Motor neuron (in vitro differentiated cells): ENCODE measurements at places on chromosomes 2 and 18.

- peak; percentile 95 for ATAC-seq
Measured at GRCh38 chr2:48398285-48399002, 131.5 kb upstream of the STON1 start.

DNA sequence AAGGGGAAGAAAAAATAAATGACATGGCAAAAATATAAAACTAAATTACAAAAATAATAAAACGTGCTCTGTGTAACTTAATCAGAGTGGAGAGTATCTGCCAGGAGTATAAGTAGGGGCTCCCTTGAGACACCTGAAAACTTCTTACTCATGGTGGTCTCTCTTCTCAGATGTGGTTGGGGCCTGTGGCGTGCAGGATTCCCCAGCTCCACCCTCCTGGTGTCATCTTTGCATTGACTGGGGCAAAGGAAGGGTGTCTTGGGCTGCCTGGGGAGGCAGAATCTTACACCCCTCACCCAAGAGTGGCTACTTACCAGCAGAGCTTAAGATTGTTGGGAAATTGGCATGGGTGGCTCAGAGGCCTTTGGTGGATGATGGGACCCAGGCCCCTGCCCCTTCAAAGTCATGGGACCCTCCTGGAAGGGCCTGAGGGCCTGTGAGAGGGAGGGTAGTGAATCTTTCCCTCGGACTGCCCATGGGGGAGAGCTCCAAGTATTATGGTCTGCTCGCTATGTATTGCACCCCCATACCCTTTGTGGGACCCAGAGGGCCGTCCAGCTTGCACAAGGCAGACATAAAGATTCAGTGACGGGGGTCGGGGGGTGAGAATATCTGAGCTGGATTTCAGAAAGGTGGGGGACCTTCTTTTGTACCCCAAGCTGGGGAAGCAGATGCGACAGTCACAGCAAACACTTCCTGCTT lies 6.9 kb upstream of the TRAF3IP1 start:
- no peak for ATAC-seq

DNA sequence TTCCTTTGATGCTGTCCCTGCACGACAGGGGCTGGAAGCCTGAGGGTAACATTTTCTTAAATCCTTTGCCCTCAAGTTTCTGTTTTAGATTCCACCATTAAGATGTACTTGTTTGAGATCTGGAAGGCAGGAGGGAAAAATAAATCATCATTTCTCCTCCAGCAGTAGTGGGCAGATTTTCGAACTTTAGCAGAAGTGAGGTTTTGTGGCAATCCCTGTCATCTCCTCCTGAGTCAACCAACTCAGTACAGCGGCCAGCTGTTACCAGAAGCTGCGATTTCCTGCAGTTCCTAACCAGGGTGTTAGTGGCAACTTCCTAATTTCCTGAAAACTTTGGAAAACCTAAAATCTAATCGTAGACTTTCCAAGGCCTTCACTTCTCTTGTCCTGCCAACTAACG lies 517.2 kb upstream of the ACVR2A start:
- ATAC-seq: no peak

GRCh38 chr2:18123577-18123976 lies 245.1 kb downstream of the KCNS3 start:
- ATAC-seq: no peak

DNA sequence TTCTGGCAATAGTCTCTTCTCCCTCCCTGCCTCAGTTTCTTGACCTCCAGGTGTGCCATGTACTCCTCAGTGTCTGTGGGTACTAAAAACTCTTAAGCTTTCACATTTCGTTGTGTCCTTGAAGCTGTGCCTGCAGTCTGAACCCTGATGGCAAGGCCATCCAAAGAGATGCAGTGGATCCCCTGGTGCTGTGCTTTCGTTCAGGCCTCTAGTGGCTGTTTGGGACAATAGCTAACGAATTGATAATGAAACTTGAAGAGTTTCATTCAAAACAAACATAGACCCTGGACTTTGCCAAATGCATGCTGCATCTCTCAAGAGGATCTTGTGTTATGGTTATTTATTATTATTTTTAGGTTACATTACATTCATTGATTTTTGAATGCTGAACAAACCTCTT lies 523.1 kb upstream of the FSIP2 start:
- no peak for ATAC-seq

GRCh38 chr2:45763255-45763654 lies 111.8 kb downstream of the PRKCE start:
- ATAC-seq: no peak

DNA sequence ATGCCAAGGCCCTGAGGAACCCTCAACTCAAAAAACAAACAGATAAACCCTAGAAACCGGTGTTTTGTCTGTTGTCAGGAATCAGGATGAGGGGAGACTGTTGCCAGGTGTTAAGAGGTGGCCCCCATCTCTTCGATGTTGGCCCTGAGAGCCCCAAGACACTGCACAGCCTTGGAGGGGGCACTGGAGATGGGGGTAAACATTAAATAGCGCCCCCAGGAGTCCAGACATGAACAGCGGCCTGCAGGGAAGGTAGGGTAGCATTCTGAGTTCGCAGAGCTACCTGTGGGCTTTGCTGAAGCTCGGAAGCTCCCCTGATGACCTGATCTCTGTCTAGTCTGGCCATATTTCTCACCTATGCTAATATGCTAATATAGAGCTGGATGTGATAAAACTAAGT lies 97.6 kb upstream of the SMAD2 start:
- ATAC-seq: no peak

GRCh38 chr2:198311020-198311419 lies 506.6 kb downstream of the PLCL1 start:
- no peak for ATAC-seq

DNA sequence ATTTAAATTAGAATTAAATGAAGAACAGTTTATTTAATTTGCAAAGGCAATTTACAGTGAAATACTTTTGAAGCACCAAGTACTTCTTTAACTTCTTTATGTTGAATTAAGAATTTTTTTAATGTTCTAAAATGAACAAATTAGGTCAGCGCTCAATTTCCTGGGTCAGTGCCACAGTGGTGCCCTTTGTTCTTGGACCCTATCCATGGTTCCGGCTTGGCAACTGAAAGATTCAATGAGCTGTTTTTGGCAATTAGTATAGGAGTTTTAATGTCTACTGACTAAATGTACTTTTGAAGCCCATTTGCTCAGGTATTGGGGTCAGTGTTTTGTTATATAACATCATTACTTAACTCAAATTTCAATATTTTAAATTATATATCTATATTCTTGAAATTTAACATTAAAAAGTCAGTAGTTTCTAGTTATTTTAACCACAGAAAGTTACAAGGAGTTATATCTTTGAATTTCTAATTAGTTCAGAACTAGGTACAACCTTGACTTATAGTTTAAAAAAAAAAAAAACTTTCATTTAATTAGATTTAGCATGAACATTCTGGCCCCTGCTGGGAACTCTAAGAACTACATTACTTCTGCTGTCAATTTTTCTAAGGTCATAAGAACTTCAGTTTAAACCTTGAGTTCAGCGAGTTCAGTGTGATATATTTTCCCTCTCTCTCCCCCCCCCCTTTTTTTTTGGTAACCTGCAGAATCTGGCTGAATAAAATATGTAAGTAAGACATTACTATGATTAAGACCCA lies 7.6 kb upstream of the MSTN start:
- no peak for ATAC-seq

DNA sequence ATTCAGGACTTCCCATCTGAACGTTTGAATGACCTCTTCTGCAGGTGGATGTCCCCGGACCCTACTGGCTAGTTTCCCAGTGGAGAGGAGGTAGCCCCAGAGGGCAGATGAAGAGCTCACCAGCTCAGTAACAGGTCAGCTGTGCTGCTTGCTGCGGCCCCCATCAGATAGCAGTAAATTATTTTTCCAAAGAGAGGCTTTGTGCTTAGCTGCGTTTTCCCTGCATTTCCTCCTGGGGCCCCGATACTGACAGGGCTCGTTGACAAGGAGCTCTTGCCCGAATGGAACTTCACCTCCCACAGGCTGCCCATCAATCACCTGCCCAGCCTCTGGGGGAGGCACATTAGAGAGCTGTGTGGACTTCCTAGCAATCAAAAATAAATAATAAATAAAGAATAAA lies 185.8 kb downstream of the DOK6 start:
- no peak for ATAC-seq

DNA sequence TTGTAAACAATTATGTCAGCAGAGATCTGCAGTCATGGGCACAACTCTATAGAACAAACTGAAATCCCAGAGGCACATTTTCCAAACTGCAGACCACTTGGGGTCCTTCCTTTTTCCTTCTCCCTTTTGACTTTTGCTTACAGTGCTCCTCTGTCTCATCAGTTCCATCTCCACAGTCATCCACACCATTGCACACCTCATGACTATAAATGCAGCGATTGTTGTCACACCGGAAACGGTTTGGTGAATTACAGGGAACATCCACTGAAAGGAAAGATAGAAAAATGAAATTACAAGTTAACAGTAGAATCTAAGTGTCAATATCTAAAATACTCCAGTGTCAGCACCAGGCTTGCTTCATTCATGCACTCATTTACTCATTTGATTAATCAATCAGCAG lies 96.4 kb downstream of the DHRS9 start:
- no peak for ATAC-seq

- no peak for ATAC-seq
Measured at GRCh38 chr2:85143463-85144082, 10.4 kb downstream of the TCF7L1 start.

DNA sequence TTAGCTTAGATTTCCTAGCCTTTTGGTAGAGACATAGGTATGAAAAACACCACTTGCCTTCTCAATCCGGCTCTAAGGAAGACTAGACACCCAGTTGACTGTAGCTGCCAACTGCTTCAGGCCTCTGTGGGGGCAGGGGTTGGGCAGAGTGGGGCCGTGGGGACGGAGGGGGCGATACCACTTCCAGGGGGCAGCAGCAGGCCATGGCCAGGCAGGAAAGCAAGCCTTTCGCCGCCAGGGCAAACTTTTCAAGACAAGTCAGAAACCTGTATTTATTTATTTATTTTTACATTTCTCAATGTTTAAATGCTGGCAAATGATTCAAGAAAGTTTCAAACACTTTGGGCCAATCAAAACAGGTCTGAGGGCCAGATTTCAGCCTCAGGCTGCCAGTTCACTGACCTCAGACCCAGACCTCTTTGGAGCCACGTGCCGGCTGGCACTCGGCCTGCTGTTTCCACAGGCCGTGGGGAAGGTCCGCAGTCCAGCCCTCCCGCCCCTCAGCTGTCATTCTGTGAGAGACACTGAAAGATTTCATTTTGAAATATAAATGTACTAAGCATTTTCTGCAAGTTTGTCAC lies 63.8 kb downstream of the MEX3C start:
- no peak for ATAC-seq

GRCh38 chr2:162079514-162079913 lies 5.5 kb upstream of the DPP4 start:
- no peak for ATAC-seq

DNA sequence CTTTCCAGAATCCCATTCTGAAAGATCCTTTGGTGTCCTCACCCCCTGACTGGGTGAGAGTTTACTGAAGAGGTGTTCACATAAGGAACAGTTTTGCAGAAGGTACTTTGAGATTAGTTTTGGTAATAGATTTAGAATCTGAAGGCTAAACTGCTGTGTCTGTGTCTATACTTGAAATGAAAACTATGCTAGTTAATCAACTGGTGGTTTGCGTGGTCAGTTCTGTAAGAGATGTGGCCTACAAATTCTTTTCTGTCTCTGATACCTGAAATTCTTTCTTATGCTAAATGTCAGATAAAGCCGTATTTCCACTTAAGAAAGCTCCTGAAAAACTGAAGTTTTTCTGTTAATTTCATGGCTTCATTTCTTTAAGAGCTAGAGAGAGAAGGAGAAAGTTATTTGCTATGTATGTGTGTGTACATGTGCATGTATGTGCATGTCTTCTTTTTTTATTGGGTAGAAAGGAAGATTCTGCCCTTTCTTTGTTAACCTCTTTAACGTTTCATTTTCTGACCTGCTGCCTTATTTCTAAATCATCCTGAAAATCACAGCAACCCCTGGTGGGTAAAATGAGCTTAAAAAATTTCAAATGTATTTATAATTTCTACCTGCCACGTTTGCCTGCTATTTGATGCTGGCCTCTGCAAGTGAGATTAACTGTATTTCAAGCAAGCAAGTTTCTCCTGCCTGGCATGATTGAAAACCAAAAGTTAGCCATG lies 552.0 kb upstream of the NRP2 start:
- no peak for ATAC-seq

- ATAC-seq: no peak
Measured at GRCh38 chr2:47486841-47487497, 84.0 kb downstream of the MSH2 start.

GRCh38 chr18:45621061-45621511 lies 5.8 kb downstream of the SLC14A2 start:
- peak; percentile 69 for ATAC-seq

DNA sequence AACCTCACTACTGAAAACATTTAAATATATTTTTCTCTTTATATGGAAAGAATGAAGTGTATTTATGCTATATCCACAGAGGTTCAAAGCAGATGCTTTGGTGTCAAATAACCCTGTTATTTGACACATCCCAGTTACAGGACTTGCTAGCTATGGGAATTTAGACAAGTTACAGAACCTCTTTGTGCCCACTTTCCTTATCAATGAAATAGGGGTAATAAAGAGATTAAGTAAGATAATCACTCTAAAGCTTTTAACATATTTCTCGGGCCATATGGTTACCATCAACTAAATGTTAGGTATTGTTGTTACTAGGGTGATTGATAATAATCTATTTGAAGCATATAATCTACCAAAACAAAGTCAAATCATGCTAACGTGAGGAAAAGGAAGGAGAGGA lies 1660.6 kb upstream of the NXPH2 start:
- no peak for ATAC-seq

DNA sequence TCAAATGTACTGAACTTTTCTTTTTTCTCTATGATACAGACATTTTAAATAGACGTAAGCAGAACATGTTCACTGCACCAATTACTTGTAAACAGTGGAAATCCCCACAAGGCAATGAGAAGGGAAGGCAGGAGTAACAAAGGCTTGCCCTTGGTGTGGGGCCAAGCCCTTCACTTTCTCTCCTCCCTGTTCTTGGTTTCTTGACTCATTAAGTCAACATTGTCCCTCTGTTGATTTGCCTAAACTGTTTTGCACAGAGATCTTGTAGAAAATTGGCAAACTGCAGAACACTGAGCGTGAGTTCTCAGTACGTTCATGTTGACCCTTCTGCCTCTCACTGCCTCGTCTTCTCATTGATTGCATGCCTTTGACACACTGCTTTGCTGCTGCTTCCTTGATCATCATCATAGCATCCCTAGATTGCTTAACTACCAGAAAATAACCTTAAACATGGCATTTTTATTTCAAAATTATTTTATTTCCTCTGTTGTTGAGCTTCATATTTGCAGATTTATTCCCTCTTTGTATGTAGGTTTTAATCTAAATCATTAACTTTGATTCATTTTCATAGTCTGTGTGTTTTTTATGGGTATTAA lies 257.7 kb downstream of the PTGR3 start:
- ATAC-seq: peak; percentile 93

GRCh38 chr2:8570637-8571036 lies 111.2 kb upstream of the ID2 start:
- ATAC-seq: no peak

- no peak for ATAC-seq
Measured at GRCh38 chr18:24400587-24400986, 3.0 kb upstream of the OSBPL1A start.

GRCh38 chr18:54222922-54223567 lies 1.4 kb downstream of the MBD2 start:
- peak; percentile 2 for ATAC-seq

- ATAC-seq: no peak
Measured at GRCh38 chr18:79955302-79956075, 4.0 kb upstream of the SLC66A2 start.
